Nasal cavity respiratory epithelium epithelial cell of viscerocranial mucosa (primary cell): ENCODE measurements at places on chromosomes 3 and 15. TPM values are rescaled to one million over a fixed set of nuclear protein-coding genes. Genes with fewer than 3 reads are reported as not detected.

LSAMP gene
- total RNA-seq: not detected in 2 replicates

EPHA6 gene
- 0.34 and 0.36 TPM in 2 replicates for total RNA-seq

CYP11A1 gene
- total RNA-seq: under 0.01 and 0.07 TPM in 2 replicates

GOLGA6A gene
- total RNA-seq: under 0.01 and 0.07 TPM in 2 replicates

SPTSSB gene
- total RNA-seq: 0.64 and 1.4 TPM in 2 replicates

LXN gene
- total RNA-seq: 1.4 and 5.5 TPM in 2 replicates

PRR23A gene
- total RNA-seq: not detected in 2 replicates

SENP8 gene
- total RNA-seq: 2.4 and 2.7 TPM in 2 replicates

INSYN1 gene
- total RNA-seq: 1.5 and 1.7 TPM in 2 replicates

DUOXA2 gene
- not detected in 2 replicates for total RNA-seq

CDHR4 gene
- total RNA-seq: not detected in 2 replicates

VILL gene
- total RNA-seq: 28.0 and 45.5 TPM in 2 replicates

HIGD2B gene
- not detected in 2 replicates for total RNA-seq

UBAP1L gene
- total RNA-seq: 0.34 and 2.5 TPM in 2 replicates
